ENCODE measurements at places on chromosomes 3 and 15.

DNA sequence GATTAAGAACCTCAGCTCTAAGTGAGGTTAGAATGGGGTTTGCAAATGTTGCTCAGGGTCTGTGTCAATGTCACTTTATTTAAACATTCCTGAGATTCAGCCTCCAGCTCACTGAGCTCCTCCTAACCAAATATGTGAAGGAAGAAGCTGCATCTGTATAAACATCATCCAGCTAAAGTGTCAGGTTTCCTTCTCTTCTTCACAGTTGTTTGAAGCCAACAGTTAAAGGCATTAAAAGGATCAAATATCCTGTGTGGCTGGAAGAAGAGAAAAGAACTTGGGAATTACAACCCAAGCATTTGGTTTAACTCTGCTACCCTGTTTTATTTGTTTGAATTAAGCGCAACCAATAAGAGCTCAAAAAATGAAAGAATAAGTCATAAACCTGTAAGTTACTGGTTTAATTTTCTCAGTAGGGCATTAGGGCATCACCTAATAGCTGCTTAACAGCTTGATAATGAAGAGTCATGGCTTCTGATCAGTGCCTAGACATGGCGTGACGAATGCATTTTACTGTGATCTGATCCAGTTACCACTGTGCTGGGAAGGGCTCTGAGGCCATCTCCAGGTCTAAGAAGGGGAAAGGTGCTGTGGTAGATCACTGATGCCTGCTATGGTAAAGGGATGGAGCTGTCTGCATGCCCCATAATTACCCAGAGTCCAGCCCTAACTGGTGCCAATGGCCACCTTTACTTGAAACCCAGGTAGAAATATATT lies 165.7 kb upstream of the TSC22D2 start:
- no peak for DNase-seq

DNA sequence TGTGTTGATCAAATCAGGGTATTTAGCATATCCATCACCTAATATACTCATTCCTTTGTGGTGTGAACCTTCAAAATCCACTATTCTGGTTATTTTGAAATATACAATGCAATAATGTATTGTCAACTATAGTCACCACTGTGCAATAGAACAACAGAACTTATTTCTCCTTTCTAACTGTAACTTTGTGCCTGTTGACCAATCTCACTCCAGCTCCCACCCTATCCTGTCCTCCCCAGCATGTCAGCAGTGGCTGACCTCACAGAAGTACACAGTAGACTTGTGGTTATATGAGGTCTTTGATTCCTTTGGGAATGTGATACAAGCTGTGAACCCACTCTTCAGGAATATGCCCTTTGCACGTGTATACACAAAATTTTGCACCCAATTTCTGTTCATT lies 64.2 kb downstream of the ECT2 start:
- DNase-seq = no peak

GRCh38 chr15:66124651-66125050 lies 128.9 kb downstream of the MEGF11 start:
- DNase-seq = no peak

GRCh38 chr3:73228959-73229358 lies 167.5 kb downstream of the EBLN2 start:
- no peak for DNase-seq

- no peak for DNase-seq
Observed at GRCh38 chr3:177035676-177036075, 161.6 kb downstream of the TBL1XR1 start.

DNA sequence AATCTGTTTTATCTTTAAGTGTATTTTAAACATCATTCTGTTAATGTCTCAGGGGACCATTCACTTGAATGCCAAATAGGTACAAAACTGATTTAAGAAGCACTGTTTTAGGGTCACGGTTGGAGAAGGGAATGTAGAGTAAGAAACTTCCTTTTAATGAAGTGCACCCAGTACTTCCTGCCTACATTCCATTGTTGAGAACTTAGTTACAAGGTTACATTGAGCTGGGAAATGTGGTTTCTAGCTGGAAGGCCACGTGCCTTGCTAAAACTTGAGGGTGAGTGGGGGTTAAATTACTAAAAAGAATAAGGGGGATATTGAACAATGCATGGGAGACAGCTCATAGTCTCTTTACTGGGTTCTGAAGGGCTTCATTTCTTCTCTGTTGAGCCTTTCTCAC lies 78.3 kb upstream of the TBC1D5 start:
- DNase-seq = no peak

DNA sequence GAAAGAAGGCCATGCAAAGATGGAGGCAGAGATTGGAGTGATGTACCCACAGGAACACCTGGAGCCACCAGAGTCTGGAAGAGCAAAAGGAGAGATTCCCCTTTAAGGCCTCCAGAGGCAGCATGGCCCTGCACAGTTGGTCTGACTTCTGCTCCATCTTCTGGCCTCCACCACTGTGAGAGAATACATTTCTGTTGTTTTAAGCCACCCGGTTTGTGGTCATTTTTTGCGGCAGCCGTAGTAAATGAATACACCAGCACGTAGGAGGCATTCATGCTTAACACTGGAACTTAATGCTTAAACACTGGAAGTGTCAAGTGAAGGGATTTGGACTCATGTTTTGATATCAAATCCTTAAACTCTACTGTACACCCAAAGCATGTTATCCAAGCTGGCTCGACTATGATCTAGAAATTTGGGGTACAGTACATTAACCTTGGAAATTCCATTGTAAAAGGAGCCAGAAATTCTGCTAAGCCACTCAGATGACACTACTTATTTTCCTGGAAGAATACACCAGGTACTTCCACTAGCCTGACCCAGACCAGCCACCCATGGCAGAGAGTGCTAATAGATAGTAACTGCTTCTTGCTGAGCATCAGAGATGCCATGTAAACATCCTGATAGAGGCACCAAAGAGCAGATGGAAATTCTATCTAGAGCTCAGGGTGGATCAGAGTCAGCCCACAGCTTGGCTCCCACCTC lies 190.9 kb downstream of the ADAMTS9 start:
- no peak for DNase-seq

DNA sequence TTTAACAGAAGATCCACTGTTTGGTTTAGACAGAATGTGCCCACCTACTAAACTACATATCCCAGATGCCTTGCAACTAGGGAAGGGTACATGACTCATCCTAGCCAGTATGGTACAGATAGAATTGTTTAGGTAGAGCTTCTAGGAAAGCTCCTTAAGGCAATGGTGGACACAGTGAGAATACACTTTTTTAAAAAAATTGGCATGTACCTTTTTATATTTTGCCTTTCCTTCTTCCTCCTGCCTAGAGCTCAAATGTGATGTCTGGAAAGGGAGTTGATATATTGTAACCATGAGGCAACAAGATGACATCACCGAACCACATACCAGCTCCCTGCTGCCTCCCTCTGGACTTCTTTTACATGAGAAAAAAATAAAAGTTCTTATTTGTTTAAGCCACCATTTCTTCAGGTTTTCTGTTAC lies 14.4 kb upstream of the C3orf80 start:
- DNase-seq = no peak

DNA sequence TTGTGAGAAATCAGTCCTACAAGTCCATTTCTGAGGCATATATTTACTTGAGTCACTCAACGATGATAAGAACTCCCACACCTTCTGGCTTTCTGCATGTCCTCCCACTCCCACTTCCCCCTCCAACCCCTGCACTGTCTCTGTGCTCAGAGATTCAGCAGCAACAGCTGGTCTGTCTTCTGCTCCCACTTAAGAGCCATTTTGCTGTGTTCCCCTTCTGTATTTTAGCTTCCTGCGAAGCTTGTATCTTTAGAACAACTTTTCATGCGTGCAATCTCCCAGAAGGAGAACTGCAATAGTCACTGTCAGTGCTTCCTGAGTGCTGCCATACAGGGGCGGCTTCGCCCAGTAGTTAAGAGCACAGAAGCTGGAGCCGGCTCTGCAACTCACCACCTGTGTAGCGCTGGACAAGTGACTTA lies 90.0 kb upstream of the SPATA12 start:
- no peak for DNase-seq

- DNase-seq = no peak
Observed at GRCh38 chr3:36409862-36410261, 29.6 kb downstream of the STAC start.

DNA sequence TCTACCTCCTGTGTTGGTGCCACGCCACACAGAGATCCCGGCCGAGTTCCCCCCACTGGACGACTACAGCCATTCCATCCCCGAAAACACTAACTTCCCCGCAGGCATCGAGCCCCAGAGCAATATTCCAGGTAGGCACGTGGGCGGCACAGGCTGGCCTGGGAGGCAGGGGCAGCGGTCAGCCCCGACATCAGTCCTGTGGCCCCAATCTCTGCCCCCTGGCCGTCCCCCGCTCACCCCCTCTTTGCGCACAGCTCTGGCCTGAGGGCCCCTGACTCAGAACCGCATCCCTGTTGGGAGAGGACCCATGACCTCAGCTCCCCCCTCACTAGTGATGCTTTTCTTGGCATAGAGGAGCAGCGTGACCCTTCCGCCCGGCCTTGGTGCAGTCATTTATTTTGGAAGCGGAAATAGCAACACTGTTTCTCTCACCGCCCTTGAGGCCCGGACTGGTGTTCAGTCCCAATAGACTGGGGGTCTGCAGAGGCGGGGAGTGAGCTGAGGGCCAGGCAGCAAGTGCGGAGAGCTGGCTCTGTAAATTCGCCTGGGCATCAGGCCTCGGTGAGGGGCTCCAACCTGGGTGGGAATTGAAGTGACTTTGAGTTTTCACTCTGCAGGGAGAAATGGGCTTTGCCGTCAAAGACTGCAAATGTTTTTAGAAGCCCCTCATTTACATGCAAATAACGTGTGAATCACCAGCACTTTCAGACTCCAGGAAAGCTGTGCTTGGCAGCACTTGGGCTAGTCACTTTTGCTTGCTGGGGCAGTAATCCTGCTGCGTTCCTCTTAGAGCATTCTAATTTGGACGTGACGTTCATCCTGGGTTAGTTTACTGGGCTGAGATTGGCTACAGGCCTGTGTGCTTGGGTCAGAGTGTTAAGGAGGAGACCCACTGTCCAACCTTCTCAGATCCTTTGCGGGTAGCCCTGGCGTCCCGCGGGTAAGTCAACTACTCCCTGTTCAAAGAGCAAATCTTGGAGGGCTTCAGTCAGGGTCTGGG lies 88.9 kb downstream of the AAGAB start:
- no peak for DNase-seq

DNA sequence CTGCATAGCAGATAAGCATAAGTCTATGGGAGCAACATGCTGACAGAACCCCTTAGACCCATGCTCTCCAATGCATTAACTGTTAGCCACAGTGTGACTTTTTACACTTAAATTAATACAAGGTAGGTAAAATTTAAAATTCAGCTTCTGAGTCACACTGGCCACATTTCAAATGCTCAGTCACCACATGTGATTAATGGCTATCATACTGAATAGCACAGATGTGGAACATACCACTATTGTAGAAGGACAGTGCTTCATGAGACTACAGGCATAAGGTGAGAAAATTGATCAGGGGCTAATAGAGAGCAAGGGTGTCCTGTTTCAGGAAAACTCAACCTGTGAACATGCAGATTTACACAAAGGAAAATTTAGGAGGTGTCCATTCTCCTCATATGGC lies 357.0 kb upstream of the SEMA6D start:
- no peak for DNase-seq

DNA sequence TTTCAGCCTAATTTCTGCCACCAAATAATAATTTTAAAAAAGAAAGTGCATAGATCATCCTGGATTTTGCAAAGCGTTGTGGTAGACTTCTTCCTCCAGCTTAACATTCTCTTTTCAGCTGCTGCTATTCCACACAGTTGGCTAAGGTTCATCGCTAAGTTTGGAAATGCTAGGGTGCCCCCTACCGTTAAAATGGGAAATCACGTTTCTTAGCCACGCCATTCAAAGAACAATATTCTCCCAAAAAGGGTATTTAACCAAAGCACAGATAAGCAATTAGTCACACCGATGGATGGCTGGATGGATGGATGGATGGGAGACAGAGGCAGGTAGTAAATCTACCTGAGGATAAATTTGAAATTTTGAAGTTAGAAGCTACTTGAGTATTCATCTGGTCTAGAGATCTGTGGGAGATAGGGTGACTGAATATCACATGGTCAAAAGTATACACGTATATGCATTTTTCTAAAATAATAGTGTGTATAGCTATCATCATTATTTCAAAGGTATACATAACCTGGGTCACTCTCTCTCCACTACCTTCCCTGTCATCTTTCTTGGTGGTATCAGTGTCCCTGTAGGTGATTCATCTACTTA lies 67.2 kb downstream of the EFHB start:
- peak; percentile 61 for DNase-seq

DNA sequence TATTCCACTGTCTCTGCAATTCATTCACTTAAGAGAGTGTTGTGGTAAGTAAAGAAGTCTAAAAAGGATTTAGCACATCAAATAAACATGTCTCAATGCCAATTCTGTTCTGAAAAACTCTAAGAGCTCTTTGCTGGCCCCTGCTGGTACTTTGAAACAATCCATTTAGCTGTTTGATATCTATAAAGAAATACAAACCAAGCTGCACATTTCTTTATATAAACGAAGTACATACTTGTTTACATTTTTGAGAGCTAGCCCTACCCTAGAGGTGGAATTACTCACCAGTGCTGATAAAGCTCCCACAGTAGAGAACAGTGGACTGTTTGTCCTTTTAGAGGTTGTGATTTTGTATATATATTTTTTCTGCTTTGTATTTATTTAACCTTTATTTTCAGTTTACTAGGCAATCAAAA lies 75.5 kb downstream of the NEDD4 start:
- peak; percentile 23 for DNase-seq

- DNase-seq = no peak
Observed at GRCh38 chr3:111277226-111277625, 205.6 kb downstream of the NECTIN3 start.

- DNase-seq = peak; percentile 30
Observed at GRCh38 chr3:44077267-44077666, 164.4 kb upstream of the TOPAZ1 start.

GRCh38 chr3:172147113-172147818 lies 107.9 kb downstream of the FNDC3B start:
- DNase-seq = no peak

GRCh38 chr3:66665021-66665695 lies 164.3 kb upstream of the LRIG1 start:
- no peak for DNase-seq

- peak; percentile 22 for DNase-seq
Observed at GRCh38 chr3:21484057-21484827, 266.8 kb downstream of the ZNF385D start.

- no peak for DNase-seq
Observed at GRCh38 chr3:146581951-146582467, 23.1 kb downstream of the PLSCR5 start.

DNA sequence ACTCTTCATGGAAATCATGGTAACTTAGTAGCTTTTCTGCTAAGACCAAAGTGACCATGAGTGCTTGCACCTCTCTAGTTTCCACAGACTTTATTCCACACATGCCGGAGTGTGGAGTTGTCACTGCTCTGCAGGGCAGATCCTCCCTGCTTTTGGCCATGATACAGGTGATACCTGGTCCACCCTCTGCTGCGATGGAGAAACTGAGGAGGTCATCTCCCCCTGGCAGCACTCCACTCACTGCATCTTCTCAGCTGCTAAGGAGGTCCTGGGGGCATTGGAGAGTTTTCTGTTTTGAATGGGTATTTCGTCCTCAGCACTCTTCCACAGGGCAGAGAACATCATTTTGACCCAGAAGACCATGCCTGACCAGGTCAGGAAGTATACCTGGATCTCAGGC lies 31.1 kb downstream of the RBM5 start:
- DNase-seq = no peak

GRCh38 chr3:29693863-29694262 lies 413.0 kb downstream of the RBMS3 start:
- DNase-seq = peak; percentile 30
